ENCODE measurements at places on chromosomes 13 and 19.
A peak's percentile ranks its signal among the peaks of the same experiment; 100 is the strongest.

DNA sequence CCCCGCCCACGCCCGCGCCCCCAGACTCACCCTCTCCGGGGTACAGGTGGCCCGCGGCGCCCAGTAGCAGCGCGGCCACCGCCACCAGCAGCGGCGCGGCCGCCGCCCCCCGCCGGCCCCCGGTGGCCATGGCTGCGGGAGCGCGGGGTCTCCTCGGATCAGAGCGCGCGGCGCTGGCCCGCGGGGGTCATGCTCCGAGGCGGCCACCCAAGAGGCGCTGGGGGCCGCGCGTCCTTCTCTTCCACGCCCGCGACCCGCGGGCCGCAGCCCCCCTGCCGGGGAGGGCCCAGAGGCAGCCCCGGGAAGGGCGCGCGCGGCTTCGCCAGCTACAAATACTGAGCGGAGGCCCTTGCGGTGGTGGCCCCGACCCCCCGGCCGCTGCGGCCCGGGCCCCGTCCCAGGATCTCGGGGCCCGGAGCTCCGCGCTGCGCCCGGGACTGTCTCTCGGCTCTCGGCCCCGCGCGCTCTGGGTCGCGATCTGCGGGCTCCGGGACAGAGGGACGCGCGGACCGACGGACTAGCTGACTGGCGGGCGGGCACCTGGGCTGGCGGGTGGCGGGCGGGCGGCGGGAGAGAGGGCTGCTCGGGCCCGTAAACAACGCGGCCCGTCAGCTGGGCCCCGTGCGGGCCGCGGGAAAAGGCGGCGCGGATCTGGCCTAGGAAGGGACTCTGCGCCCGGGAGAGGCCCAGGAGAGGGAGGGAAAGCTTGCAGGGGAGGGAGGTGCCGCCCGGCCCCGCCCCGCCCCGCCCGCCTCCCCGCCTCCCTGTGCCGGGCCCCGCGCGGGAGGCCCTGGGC lies at the start of gene INSR:
Gene INSR (minus strand): TSS at position 653 of the 796 bp plus-strand sequence. CDS start 523 bp downstream, at position 130.
- DNase-seq, result peak; percentile 99

GRCh38 chr13:50672025-50672424 lies 171.5 kb downstream of the DLEU7 start:
- DNase-seq, result no peak

GRCh38 chr13:79226938-79227337 lies 179.1 kb downstream of the RBM26 start:
- peak; percentile 7 for DNase-seq

DNA sequence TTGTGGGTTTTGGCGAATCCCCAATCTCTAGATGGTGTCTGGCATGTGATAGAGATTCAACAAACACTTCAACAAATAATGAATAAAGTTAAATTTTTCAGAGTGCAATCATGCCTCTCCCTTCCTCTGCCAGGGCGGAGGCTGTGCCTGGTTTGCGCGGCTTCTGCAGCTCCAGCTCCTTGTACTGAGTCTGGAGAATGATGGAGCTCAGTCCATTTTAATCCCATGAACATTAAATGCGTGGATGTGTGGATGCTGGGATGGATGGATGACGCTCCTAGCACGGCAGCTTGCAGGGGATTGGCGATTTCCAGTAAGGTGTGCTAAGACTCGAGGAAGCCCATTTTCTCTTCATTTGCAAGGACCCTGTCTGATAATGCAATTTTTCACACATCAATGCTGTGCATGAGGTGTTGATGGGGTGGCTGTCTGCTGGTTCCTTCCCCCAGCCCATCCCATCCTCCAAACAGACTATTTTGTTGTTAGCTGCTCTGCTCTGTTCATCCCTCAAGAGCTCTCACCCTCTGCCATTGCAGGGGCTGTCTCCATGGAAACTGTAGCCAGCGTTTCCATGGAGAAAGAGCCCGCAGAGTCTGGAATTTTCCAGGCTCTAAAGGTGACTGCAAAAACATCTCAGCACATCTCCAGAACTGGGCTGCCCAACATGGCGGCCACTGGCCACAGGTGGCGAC lies 92.6 kb upstream of the PEG3 start:
- no peak for DNase-seq

GRCh38 chr13:34883396-34883795 lies 58.7 kb upstream of the NBEA start:
- no peak for DNase-seq

DNA sequence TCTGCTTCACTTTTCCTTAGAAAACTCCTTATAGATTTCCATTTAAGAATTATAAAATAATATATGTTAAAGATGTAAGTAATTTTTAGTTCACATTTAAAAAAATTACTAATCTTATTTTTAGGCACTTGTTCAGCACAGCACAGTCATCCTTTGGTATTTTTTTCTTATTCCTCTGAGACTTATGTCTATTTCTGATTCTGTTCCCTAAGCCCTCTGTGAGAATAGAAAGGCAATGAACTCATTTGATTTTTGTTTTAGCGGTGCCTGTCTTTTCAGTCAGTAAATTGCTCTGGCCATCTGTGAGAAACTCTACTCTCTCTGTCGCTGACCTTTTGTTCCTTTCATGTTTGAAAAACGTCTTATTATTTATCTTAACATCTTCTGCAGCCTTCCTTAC lies 168.1 kb downstream of the PCDH17 start:
- DNase-seq, result no peak

- DNase-seq, result no peak
Measured at GRCh38 chr13:51628059-51628852, 44.0 kb downstream of the WDFY2 start.

GRCh38 chr19:18634612-18635297 lies 2.1 kb upstream of the KLHL26 start:
- no peak for DNase-seq

DNA sequence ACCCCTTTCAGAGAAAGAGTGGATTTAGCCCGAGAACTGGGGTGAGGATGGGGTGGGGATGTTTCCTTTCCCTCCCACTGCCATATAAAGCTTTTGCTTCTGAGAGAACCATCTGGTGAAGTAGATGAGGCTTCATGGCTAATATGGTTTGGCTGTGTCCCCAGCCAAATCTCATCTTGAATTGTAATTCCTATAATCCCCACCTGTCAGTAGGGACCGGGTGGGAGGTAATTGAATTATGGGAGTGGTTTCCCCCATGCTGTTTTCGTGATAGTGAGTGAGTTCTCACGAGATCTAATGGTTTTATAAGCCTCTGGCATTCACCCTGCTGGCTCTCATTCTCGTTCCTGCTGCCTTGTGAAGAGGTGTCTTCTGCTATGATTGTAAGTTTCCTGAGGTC lies 270.9 kb downstream of the LMO7 start:
- DNase-seq, result no peak

GRCh38 chr19:40177286-40178070 lies 13.7 kb upstream of the MAP3K10 start:
- no peak for DNase-seq

- DNase-seq, result no peak
Measured at GRCh38 chr19:30754162-30754561, 382.0 kb downstream of the ZNF536 start.

DNA sequence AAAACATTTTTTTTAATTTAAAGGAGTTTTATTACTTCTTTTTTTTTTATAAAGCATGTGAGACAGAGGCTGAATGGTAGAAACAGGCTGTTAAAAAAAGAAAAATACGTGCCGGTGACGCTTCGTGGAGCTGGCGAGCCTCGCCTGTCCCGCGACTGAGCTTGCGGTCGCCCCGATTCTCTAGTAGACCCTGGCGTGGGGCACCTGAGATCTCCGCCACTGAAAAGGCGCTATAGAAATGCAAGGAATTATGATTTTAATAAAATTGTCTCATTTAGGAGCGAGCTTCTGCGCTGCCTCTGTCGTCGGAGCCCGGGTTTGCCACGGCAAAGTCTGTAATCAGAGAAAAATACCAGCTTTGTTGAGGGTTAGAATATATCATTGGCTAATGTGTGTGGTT lies 18.4 kb downstream of the NFIX start:
- no peak for DNase-seq

- DNase-seq, result peak; percentile 70
Measured at GRCh38 chr13:48731957-48732569, 78.3 kb downstream of the CYSLTR2 start.

GRCh38 chr13:114054264-114054663 lies 78.2 kb downstream of the RASA3 start:
- DNase-seq, result peak; percentile 94

- peak; percentile 42 for DNase-seq
Measured at GRCh38 chr19:30076751-30077670, 135.0 kb downstream of the URI1 start.

- DNase-seq, result no peak
Measured at GRCh38 chr13:75838366-75839005, 202.4 kb downstream of the LMO7 start.

GRCh38 chr13:47408546-47409319 lies 511.9 kb upstream of the HTR2A start:
- DNase-seq, result no peak

DNA sequence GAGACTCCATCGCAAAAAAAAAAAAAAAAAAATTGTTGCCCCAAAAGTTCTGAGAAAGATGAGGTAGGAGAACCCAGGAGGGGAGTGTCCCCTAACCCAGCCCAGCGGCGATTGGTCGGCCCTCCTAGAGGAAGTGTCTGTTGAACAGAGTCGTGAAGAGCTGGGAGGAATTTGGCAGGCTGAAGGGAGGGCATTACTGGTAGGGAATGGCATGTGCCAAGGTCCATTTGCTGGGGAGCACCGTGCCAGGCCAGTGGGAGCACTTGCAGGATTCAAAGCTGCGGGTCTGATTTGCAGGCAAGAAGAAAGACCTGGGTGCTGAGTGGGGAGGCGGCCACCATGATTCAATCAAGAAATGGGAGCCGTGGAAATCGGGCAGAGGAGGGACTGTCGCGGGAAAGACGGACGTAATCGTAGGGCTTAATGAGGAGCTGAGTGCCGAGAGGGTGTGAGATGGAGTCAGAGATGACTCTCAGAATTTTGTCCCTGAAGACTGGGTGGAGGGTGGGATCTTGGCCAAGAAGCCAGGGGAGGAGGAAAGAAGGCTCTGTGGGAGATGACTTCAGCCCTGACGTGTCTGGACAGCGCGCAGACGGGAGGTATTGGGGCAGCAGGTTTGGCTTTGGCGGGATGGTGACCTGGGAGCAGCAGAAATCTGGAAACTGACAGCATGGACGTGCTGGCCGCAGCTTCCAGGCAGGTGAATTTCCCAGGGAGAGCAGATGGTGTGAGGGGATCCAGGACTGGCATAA lies 15.4 kb downstream of the CERS4 start:
- DNase-seq, result peak; percentile 8

- no peak for DNase-seq
Measured at GRCh38 chr13:72716776-72717175, 10.7 kb downstream of the MZT1 start.

DNA sequence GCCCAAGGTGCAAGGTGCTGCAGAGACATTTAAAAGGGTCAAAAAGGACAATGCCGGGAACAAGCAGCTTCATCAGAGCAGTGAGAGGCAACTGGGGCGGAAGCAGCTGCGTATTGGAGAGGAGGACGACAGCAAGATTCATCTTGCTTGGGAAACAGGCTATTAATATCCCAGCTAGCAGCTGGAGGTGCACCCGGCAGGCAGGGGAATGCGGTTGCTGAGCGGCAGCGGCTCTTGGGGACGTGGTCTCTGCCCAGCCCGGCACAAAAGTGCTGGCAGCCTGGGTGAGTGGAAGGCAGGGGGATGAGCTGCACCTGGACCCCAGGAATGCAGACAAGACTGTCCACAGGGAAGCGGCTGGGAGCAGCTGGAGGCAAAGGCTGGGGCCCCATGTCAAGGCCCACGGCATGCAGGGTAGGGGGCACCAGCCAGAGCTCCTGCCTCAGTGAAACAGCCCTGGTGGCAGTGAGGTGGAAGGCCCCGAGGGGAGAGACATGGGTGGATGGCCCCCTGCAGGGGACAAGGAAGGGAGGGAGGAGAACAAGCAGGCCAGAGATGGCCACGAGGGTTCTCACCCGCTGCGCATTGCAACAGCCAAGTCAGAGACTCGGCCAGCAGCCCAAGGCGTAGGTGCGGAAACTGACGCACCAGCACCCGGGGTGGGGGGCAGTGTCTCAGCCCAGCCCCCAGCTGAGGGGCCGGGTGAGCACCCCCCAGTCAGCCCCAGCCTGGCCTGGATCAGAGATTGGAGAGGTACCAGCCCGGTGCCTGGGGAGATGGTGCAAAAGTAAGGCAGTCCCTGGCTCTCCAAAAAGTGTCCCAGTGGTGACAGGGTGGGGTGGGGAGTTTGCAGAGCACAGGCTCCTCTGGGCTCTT lies 34.4 kb downstream of the PEPD start:
- DNase-seq, result no peak

GRCh38 chr19:6233056-6233826 lies 46.5 kb downstream of the MLLT1 start:
- DNase-seq, result peak; percentile 50

- DNase-seq, result no peak
Measured at GRCh38 chr13:45331692-45332035, 9.3 kb downstream of the TPT1 start.

DNA sequence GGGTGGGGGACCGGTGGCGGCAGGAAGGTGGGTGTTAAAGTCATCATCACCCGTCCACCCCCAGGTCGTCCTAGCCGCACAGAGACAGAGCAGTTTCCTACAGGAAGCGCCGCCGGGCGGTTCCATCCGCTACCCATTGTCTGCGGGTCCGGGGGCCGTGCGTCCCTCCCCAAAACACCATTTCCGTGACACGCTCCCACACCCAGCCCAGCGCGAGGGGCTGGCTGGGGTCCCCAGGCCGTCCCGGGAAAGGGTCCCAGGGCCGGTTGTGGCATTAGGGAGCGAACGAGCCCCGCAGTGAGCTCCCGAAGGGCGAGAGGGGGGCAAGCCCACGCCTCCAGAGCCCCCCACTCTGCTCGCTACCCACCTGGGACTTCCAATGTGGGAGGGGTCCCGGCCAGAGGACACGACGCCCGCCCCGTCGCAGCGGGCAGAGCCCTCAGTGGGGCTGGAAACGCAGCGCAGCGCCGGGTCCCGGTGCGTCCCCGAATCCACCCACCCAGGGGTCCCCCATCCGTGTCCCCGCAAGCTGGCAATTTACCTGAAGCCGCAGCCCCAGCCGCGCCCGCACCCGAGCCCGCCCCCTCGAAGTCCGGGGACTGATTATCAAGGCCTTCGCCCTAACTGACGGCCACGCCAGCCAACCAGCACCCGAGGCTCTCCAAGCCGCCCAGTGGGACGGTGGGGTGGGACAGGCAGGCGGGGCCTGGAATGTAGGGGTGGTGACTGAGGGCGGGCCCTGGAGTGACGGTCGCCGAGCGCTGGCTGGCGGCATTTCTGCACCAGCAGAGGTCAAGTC lies at the start of gene KANK3:
Gene KANK3 (minus strand): TSS at position 579 of the 799 bp plus-strand sequence. CDS start 5,434 bp downstream, outside the sequence.
- peak; percentile 100 for DNase-seq

GRCh38 chr19:16378291-16378889 lies 53.8 kb downstream of the KLF2 start:
- no peak for DNase-seq

DNA sequence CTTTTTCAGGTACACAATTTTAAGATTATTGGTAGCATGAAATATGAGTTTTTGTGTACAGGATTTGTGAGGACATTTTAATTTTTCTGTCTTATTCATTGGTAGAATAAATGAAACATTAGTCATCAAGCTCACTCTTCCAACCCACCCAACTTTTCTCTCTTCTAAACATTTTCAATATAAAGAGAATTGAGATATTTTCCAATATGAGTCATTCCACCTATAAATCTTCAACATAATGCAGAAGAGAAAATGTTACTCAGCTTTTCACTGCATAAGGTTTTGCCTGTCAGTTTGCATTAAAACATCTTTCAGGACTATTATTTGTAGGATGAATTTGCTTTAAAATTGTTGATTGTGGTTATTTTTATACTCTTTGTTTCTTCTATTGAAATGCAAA lies 330.7 kb downstream of the PCDH20 start:
- no peak for DNase-seq

GRCh38 chr19:45421947-45422498 lies 1.7 kb downstream of the ERCC1 start:
- no peak for DNase-seq

- no peak for DNase-seq
Measured at GRCh38 chr19:1313695-1314613, 28.3 kb downstream of the EFNA2 start.
